ENCODE measurements at places on chromosomes 16 and 17.
A peak's percentile ranks its signal among the peaks of the same experiment; 100 is the strongest.

GRCh38 chr17:75734674-75735294, 13.5 kb downstream of the ITGB4 start:
- no peak for DNase-seq

- DNase-seq, result no peak
These were observed 3.1 kb upstream of the TEX19 start for GRCh38 chr17:82355770-82356427.

DNA sequence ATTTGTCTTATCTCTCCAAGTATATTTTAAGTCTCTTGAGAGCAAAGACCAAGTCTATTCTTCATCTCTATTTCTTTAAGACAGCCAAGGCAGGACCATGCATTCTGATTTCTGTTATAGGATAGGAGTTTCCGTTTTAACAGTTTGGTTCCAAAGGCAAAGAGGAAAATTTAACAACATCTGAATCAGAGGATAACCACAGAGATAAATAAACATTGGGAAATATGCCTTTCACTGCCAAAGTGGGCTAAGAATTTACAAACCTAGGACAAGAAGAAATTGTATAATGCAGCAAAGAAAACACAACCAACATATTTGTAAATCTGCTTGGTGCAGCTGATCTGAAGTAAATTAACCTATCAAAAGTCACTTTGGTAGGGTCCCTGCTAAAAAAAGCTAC, 37.7 kb downstream of the USP32 start:
- no peak for DNase-seq

GRCh38 chr17:5226940-5227878, 7.5 kb downstream of the SCIMP start:
- DNase-seq, result no peak

DNA sequence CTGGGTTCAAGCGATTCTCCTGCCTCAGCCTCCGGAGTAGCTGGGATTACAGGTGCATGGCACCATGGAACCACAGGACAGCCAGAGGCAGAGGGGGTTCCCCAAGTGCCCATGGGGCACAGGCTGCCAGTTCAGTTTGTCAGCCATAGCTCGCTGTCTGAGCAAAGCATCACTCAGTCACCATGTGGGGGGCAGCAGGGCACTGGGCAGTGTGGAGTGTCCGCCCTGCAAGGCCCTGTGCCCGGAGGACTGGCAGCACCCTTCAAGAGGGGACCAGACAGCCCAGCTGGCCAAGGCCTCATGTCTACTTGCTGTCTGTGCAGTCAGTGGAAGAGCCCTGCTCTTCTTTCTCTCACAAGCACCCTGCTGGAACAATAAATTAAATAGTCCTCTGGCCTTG, 6.4 kb downstream of the ALYREF start:
- no peak for DNase-seq

- peak; percentile 47 for DNase-seq
These were observed 22.6 kb upstream of the MPHOSPH6 start for GRCh38 chr16:82192665-82193064.

DNA sequence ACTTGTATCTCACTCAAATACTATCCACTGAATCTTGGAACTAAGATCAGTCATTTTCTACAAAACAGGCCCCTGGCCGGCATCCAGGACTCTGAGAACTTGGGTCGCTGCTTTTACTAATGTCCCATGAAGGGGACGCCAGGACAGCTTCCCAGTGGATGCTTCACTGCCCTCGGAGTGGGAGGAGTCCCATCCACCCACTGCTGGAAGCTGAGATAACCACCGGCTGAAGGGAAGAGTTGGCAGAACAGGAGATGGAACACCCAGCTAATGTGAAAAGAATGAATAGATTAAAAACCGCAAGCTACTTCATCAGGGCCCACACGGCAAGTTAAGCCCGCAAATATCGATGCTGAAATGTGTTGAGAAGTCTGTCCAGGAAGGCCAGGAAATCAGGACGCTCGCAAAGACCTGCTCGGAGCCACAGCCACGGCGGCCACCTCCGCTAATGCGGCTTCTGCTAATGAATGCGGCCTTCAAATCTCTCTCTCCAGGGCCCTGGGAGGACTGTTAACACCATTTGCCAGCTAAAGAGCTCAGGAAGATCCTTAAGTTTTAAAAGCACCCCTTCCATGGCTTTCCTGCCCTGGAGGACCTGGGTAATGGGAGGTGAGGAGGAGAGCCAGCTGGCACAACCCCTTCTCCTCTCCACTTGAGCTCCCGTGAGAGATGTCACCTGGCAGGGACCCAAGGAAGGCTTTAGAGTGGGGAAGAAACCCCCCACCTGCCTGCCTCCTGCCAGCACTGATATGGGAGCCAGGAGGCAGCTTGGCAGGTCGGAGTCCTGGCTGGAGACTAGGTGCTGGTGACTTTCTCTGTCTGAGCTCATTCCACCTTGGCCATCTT, 226.6 kb upstream of the RPL38 start:
- no peak for DNase-seq

GRCh38 chr16:66361604-66362135, 4.8 kb upstream of the CDH5 start:
- no peak for DNase-seq

GRCh38 chr16:49051576-49051975, 230.1 kb downstream of the CBLN1 start:
- DNase-seq, result no peak

DNA sequence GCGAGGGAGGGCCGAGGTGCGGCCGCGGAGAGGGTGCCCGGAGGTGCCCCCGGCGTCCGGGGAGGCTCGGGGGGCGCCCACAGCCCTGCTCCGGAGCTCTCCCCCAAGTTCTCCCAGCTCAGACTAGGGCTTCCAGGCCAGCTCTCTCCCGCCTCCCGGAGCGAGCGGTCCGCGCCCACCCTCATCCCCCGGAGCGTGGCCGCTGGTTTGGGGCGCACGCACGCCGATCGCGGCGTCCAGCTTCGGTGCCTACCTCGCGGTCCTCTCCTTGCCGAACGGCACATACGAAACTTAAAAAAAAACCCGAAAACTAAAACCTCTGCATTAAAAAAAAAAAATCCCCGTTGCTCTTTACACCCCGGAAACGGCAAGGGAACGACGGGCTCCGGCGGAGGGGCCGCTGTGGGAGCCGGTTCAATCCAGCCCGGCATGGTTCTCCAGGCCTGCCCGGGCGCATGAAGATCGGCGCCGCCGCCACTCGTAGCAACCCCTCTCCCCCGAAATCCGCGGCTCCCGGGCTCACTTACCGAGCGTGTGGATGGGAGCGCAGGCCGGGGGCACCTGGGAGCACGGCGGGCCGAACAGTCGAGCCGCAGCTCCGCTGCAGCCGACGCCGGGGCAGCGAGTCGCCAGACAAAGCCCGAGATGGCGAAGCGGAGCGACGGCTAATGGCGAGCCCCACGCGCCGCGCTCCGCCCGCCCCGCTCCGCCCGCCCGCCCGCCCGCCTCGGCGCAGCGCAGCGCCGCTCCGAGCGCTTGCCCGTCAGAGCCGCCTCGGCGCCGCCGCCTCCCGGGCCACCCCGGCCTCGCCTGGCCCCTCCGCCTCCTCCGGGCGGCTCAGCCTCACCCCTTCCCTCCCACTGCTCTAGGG, 973 bp upstream of the UBTF start:
- DNase-seq, result peak; percentile 64

DNA sequence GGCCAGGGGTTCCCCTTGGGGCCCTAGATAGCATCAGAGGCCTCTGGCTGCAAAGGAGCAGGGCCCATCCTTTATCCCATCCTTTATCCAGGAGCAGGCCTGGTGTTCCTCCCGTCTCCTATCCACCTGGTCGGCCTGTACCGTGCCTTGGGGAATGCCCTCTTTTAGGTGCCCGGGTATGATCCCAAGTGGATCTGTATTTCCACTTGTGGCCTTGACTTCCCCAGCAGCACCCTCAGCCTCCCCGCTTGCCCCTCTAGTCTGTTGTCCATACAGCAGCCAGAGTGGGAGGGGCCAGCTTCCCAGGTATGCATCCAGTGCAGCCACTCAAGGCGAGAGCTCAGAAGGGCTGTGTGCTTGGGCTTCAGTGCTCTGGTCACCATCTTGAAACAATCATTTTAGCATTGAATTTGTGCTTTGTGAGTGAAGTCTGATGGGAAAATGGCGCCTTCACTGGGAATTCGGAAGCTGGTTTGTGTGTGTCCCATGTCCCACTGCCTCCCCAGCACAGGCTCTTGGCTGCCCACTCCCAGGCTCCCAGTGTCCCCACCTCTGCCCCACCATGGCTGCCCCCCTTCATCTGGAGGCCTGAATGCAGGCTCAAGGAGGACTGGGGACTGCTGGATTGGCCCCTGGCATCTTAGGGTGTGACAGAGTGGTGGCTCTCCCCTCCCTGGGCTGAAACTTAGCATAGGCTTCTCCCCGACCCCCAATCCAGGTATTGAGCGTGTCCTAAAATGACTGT, 3.3 kb upstream of the RNF112 start:
- no peak for DNase-seq

DNA sequence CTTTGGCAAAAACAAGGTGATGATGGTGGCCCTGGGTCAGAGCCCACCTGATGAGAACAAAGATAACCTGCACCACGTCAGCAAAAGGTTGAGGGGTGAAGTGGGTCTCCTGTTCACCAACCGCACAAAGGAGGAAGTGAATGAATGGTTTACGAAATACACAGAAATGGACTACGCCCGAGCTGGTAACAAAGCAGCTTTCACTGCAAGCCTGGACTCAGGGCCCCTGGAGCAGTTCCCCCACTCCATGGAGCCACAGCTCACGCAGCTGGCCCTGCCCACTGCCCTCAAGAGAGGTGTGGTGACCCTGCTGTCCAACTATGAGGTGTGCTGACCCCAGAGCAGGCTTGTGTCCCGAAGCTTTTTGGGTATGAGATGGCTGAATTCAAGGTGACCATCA, 29.7 kb upstream of the DLX4 start:
- DNase-seq, result no peak

DNA sequence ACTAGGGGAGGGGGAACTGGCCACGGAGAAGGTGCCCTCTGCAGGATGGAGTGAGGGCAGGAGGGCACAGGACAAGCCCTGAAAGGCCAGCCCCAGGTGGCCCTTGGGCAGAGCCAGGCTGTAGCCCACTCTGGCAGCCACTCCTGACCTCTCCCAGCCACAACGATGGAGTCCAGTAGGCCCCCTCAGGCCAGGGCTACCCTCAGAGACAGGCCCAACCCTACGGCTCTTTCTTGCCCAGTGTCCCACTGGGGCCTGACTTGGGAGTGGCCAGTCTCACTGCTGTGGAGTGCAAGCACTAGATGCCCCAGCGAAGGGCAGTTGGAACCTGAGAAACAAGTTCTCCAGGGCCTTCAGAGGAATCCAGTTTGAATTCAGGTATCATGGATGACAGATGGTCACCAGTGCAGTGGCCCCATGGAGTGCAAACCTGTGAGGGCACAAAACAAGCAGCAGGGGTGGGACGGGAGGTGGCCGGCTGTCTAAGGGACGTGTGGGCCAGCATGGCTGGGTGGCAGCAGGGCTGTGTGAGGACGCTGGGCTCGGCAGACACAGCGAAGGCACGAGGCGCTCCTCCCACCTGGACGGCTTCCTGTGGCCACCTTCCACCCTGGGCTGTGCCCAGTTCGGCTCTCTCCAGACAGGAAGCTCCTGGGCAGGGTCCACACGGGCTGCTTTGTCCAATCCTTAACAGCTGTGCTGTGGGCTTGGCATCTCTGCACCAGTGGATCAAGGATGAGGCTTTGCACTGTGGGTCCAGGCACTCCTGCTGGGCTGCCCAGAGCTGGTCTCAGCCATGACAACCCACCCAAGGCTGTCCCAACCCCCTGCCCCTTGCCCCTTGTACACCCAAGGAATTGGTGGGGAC, 72.1 kb downstream of the AMFR start:
- no peak for DNase-seq

DNA sequence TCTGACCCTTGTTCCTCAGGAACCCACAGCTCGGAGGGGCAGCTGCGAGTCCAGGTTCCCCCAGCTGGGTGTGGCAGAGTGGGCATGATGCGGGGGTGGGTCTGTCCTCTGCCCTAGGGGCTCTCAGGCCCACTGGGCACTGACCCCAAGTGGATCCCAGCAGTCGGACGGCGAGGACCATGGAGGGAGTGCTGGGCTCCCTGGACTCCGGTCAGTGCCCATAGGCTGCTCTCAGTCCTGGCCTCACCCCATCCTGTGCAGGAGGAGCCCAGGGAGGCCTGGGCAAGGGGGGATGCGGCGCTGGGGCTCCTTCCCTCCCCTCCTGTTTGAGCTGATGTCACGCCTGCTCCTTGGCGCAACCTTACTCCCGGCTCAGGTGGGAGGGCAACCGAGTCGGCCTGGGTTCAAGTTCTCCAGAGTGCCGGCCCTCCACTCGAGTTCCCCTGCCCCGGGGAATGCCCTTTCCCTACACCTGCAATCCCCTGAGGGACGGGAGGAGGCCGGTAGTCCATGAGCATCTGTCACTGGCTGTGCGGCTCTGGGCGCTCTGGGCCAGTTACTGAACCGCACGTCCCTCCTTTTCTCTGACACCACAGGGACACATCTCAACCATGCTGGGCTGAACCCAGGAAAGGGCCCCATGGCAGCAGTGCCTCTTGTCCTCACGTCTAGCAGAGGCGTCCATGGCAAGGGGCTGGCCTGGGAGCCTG, 52.6 kb upstream of the ACSF3 start:
- DNase-seq, result no peak

DNA sequence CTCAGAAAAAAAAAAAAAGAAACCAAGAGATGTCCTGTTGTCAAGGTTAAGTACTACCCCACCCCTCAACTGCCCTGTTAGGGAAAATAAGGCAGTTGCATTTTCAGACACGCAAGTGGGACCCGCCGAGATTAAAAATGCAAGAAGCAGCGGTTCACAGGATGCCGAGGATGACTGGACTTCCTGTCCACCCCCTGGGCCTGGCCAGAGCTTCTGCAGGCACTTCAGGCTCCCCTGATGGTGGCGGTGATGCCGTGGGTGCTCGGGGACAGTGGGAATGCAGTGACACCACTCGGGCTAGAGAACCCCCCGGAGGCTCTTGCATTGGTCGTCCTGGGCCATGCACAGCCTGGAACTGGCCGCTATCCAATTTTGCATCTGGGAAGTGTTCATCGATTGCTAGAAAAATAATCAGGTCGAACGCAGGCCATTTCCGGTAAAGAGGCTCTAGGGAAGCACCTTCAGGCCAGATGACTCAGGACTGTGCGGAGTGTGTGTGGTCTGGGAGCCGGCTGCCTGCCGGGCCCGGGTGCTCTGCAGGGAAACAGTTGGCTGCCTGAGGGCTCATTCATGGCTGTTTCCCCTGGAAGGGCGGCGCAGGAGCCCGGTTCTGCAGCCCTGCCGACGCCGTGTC, 13.4 kb upstream of the CRISPLD2 start:
- DNase-seq, result no peak
